ENCODE measurements at places on chromosomes 7 and 10. TPM values are rescaled to one million over a fixed set of nuclear protein-coding genes. Genes with fewer than 3 reads are reported as not detected.

DNA sequence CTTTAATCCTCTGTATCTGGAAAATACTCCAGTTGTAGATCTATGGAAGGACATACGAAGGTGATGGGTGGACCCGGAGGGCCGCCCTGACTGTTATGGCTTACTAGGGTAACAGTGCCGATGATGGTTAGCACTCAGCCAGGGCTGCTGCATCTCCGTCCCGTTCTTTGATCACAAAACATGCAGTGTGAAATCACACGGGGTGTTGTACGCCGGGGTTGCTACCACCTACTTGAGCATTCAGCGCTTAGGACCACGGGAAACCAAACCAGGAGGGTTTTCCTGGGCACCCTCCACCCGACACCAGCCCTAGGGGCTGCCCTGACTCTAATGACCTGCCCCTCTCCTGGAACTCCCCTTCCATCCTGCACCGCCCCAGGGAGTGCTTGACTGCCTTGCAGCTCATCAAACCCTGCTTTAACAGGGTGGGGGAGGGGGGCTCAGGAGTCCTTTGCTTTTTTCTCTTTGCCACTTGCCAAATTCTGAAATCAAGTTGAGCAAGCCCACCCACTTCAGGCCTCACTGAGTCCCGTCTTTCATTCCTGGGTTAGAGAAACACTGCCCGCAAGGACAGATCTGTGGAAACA lies 20.4 kb downstream of the ZNF775 start:
- H3K4me1 ChIP-seq, result peaks cover 8% of the 10 kb centered on the region
- no peak for DNase-seq
- no peak overlapping the region for H3K4me3 ChIP-seq
- H3K27ac ChIP-seq, result no peak overlapping the region
- H3K36me3 ChIP-seq, result peaks cover 10% of the 10 kb centered on the region

DNA sequence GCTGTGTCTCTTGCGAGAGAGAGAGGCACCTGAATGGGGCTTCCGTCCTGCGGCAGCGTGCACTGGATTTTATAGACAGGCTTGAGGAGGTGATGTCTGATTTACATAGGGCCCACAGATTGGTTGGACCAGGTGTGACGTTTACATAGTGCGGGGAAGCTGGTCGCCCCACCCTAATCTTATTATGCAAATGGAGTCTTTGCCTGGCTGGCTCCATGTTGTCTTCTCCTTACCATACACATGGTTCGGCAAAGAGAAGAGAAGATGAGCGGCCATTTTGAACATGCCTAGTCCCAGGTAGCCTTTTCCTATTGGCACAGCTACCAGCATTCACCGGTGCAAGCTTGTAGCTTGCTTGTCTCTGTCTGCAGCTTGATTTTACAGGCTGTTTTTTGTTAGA lies 238.5 kb upstream of the GALNT17 start:
- H3K4me3 ChIP-seq, result no peak overlapping the region
- no peaks in the 10 kb centered on the region for H3K36me3 ChIP-seq
- no peaks in the 10 kb centered on the region for H3K27me3 ChIP-seq
- DNase-seq, result no peak
- no peak overlapping the region for H3K27ac ChIP-seq
- H3K4me1 ChIP-seq, result no peaks in the 10 kb centered on the region

- H3K36me3 ChIP-seq, result peaks cover 32% of the 10 kb centered on the region
- DNase-seq, result no peak
- no peaks in the 10 kb centered on the region for H3K27me3 ChIP-seq
These were observed 43.0 kb downstream of the SCRN1 start for GRCh38 chr7:29946428-29947186.

DNA sequence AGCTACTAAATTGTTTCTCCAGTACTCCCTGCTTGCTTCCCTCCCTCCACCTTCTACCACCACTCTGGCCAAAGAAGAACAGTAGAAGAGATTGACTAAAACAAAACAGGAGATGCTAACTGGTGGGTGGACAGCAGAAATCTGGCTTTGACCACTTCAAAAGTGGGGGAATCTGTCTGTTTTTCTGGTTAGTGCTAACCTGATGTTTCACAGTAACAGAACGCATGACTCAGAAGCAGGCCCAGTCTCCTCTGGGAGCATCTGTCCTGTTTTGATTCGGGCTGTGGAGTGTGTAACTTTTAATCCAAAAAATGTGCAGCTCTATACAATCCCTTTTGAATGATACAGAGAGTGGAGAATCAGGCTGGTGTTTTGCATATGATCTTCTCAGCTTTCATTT lies 32.7 kb upstream of the ZNF438 start:
- no peaks in the 10 kb centered on the region for H3K36me3 ChIP-seq
- peak overlapping the region; percentile 75 for H3K27ac ChIP-seq
- no peak overlapping the region for H3K4me3 ChIP-seq
- no peak for DNase-seq
- no peaks in the 10 kb centered on the region for H3K27me3 ChIP-seq

GRCh38 chr10:50551894-50552293 lies 71.9 kb downstream of the SGMS1 start:
- H3K27ac ChIP-seq, result peak overlapping the region; percentile 41
- H3K36me3 ChIP-seq, result no peaks in the 10 kb centered on the region
- no peak overlapping the region for H3K4me3 ChIP-seq
- DNase-seq, result no peak
- H3K4me1 ChIP-seq, result peaks cover 49% of the 10 kb centered on the region
- no peaks in the 10 kb centered on the region for H3K27me3 ChIP-seq

- no peaks in the 10 kb centered on the region for H3K27me3 ChIP-seq
- H3K36me3 ChIP-seq, result no peaks in the 10 kb centered on the region
- DNase-seq, result no peak
- peak overlapping the region; percentile 59 for H3K4me3 ChIP-seq
- H3K4me1 ChIP-seq, result peaks cover 5% of the 10 kb centered on the region
These were observed 2.8 kb downstream of the TET1 start for GRCh38 chr10:68562661-68563570.

- H3K27ac ChIP-seq, result no peak overlapping the region
- no peak for DNase-seq
- peaks cover 2% of the 10 kb centered on the region for H3K4me1 ChIP-seq
- no peaks in the 10 kb centered on the region for H3K27me3 ChIP-seq
- no peak overlapping the region for H3K4me3 ChIP-seq
- no peaks in the 10 kb centered on the region for H3K36me3 ChIP-seq
These were observed 45.5 kb upstream of the LRRN3 start for GRCh38 chr7:111045449-111045848.

GRCh38 chr10:79101560-79102497 lies 33.1 kb downstream of the ZMIZ1 start:
- no peaks in the 10 kb centered on the region for H3K36me3 ChIP-seq
- peak overlapping the region; percentile 86 for H3K27ac ChIP-seq
- no peak overlapping the region for H3K4me3 ChIP-seq
- no peak for DNase-seq
- peaks cover 67% of the 10 kb centered on the region for H3K4me1 ChIP-seq
- no peaks in the 10 kb centered on the region for H3K27me3 ChIP-seq

DNA sequence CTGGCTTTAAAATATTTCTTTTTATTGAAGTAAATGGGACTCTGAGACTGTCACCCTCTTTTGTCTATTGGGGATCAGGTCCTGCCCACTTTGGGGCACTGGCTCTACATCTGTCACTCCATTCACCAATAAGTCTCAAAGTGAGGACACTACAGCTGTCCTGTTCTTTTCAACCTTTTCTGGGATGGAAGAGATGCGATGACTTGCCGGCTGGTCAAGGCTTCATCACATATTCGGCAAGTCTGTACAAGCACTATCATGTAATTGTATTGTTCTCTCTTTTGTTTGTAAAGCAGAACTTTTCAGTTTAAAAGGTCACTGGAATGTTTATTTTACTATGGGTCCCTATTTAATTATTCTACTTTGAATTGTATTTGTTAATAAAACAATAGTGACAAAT lies 17.7 kb upstream of the SP8 start:
- no peaks in the 10 kb centered on the region for H3K36me3 ChIP-seq
- no peak overlapping the region for H3K27ac ChIP-seq
- DNase-seq, result no peak
- H3K4me1 ChIP-seq, result no peaks in the 10 kb centered on the region
- H3K4me3 ChIP-seq, result no peak overlapping the region

- H3K4me3 ChIP-seq, result no peak overlapping the region
- H3K36me3 ChIP-seq, result no peaks in the 10 kb centered on the region
- no peaks in the 10 kb centered on the region for H3K27me3 ChIP-seq
- H3K4me1 ChIP-seq, result peaks cover 26% of the 10 kb centered on the region
These were observed 161.6 kb downstream of the PRKG1 start for GRCh38 chr10:51235865-51236264.

DNA sequence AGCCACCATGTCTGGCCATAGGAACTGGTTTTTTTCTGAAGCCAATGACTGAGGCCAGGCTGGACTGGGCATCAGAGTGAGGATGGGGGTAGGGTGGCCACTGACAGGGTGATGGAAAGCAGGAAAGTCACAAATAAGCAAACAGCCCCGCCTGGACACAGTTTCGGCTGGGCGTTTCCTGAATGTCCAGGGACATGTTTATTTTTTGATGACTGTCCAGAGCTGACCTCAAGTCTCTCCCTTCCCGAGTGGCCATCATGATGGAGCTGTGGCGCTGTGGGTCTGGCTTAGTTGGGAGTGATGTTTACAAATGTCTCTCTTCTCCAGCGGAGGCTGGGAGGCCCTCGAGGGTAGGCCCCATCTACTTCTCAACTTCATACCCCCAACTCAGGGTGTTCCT lies 37.1 kb upstream of the COMTD1 start:
- peaks cover 6% of the 10 kb centered on the region for H3K4me1 ChIP-seq
- H3K4me3 ChIP-seq, result no peak overlapping the region
- no peak overlapping the region for H3K27ac ChIP-seq
- no peaks in the 10 kb centered on the region for H3K27me3 ChIP-seq

DNA sequence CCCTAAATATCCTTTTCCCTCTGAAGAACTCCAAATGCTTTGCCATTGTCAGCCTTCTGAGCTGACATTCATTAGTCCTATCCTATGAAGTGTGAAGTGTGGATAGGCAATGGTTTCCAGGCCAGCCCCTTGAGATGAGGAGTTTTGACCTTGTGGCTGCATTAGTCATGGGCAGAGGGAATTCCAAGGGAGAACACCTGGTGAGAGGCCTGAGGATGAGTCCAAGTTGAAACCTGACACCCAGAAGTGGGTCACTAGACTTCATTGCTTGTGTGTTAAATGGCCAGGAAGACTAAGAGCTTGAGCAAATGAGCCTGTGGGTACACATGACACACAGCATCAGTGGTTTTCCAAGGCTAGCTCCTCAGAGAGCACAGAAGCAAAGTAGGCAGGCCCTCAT lies 260.8 kb downstream of the SKAP2 start:
- no peak for DNase-seq
- H3K4me1 ChIP-seq, result no peaks in the 10 kb centered on the region
- H3K4me3 ChIP-seq, result no peak overlapping the region
- H3K27ac ChIP-seq, result no peak overlapping the region
- H3K36me3 ChIP-seq, result no peaks in the 10 kb centered on the region

Gene TSC22D4
- 68.2 TPM for total RNA-seq

Gene PON1
- not detected for total RNA-seq

Gene ADGRA1
- total RNA-seq, result not detected

Gene VIPR2
- total RNA-seq, result 17.8 TPM

Gene OGDHL
- not detected for total RNA-seq
